Hair follicle dermal papilla cell (primary cell): ENCODE measurements at places on chromosomes 3 and 15. TPM values are rescaled to one million over a fixed set of nuclear protein-coding genes. Genes with fewer than 3 reads are reported as not detected.

ANKRD34C gene
- not detected in 2 replicates for total RNA-seq

MITF gene
- total RNA-seq, result 12.5 and 13.8 TPM in 2 replicates

ANKRD63 gene
- total RNA-seq, result not detected in 2 replicates

PRTG gene
- total RNA-seq, result 0.49 and 1.9 TPM in 2 replicates

CEMIP gene
- total RNA-seq, result 408 and 1,053 TPM in 2 replicates

GPR171 gene
- total RNA-seq, result not detected in 2 replicates

CTXN2 gene
- not detected in 2 replicates for total RNA-seq

GRAMD2A gene
- 0.32 and 0.61 TPM in 2 replicates for total RNA-seq

AADACL2 gene
- not detected in 2 replicates for total RNA-seq

DUOXA2 gene
- not detected in 2 replicates for total RNA-seq

XIRP1 gene
- total RNA-seq, result not detected in 2 replicates

MLF1 gene
- total RNA-seq, result 8.4 and 8.9 TPM in 2 replicates

CELSR3 gene
- total RNA-seq, result 1.3 and 1.6 TPM in 2 replicates

ARID3B gene
- total RNA-seq, result 2.3 and 3.6 TPM in 2 replicates

ITGB5 gene
- 403 and 435 TPM in 2 replicates for total RNA-seq

PXYLP1 gene
- 16.2 and 20.0 TPM in 2 replicates for total RNA-seq

ZNF80 gene
- not detected in 2 replicates for total RNA-seq

WNT7A gene
- not detected in 2 replicates for total RNA-seq

OR5AC2 gene
- total RNA-seq, result not detected in 2 replicates

HTR3E gene
- total RNA-seq, result not detected in 2 replicates

PDHB gene
- total RNA-seq, result 65.8 and 74.2 TPM in 2 replicates

ACY1 gene
- total RNA-seq, result 29.4 and 36.9 TPM in 2 replicates

TNNC1 gene
- 3.1 and 5.5 TPM in 2 replicates for total RNA-seq

CLPX gene
- total RNA-seq, result 35.6 and 44.8 TPM in 2 replicates

GP9 gene
- not detected in 2 replicates for total RNA-seq

ADAMTSL3 gene
- not detected in 2 replicates for total RNA-seq

CNTN3 gene
- 4.9 and 5.0 TPM in 2 replicates for total RNA-seq

CRBN gene
- total RNA-seq, result 42.1 and 55.8 TPM in 2 replicates

AKAP13 gene
- total RNA-seq, result 86.5 and 95.9 TPM in 2 replicates

PLA2G4D gene
- not detected in 2 replicates for total RNA-seq

CCDC39 gene
- total RNA-seq, result not detected in 2 replicates

CD200 gene
- 0.12 TPM in 1 of 2 replicates, not detected in the other for total RNA-seq

CCDC54 gene
- total RNA-seq, result not detected in 2 replicates

HESX1 gene
- total RNA-seq, result 0.12 TPM in 1 of 2 replicates, not detected in the other

SLC6A1 gene
- not detected in 2 replicates for total RNA-seq

PPP2R3A gene
- total RNA-seq, result 33.6 and 39.1 TPM in 2 replicates

CHRNB4 gene
- total RNA-seq, result not detected in 2 replicates

COL6A5 gene
- total RNA-seq, result under 0.01 and 0.97 TPM in 2 replicates

TASOR gene
- total RNA-seq, result 81.7 and 100.0 TPM in 2 replicates

CCDC80 gene
- total RNA-seq, result 770 and 854 TPM in 2 replicates

NRROS gene
- total RNA-seq, result 0.12 and 0.16 TPM in 2 replicates

CISH gene
- 1.3 and 2.3 TPM in 2 replicates for total RNA-seq

CFAP91 gene
- 0.32 and 0.73 TPM in 2 replicates for total RNA-seq

CLDN11 gene
- 290 and 368 TPM in 2 replicates for total RNA-seq

RPL4 gene
- total RNA-seq, result 2,559 and 3,846 TPM in 2 replicates

HHLA2 gene
- total RNA-seq, result not detected in 2 replicates

DLEC1 gene
- under 0.01 and 0.16 TPM in 2 replicates for total RNA-seq

ZDHHC23 gene
- 0.97 and 2.3 TPM in 2 replicates for total RNA-seq

OCA2 gene
- total RNA-seq, result 0.12 TPM in 1 of 2 replicates, not detected in the other
